ENCODE measurements at places on chromosomes 6 and 20.

GRCh38 chr6:30152910-30153610, 8.0 kb downstream of the TRIM10 start:
- DNase-seq: no peak

DNA sequence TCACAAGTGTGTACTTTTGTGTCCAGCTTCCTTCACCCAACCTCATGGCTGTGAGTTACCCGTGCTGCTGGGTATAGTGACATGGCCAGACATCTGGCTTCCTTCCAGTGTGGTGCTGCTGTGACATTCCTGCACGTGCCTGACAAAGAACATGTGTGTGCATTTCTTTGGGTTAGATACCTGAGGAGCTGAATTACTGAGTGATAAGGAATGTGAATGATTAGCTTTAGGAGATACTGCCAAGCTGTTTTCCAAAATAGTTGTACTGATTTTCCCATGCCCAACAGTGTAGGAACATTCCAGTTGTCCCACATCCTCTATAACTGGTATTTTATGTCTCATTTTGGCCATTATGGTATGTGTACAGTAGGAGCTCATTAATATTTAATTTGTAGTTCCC, 132.5 kb downstream of the PREX1 start:
- DNase-seq: peak; percentile 62

- no peak for DNase-seq
Observed at GRCh38 chr20:50138120-50138478, 15.4 kb downstream of the PEDS1 start.

GRCh38 chr6:43831191-43831590, 61.2 kb downstream of the VEGFA start:
- no peak for DNase-seq

- no peak for DNase-seq
Observed at GRCh38 chr6:33665957-33666356, 44.8 kb downstream of the ITPR3 start.

DNA sequence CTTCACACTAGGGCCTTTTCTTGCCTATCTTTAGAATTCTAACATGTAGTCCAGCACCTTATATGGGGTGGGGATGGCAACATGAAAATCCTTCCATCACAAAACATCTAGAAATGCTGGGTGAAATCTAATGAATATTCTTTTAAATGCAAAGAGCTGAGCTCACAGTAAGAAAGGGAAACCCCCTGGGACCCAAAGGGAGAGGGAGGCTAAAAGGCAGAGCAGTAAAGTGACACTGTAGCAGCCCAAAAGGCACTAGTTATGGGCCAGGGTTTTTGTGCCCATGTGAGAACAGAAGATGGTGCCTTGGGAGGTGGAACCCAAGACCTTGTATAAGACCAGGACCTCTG, 66.7 kb downstream of the TRAM2 start:
- DNase-seq: no peak

DNA sequence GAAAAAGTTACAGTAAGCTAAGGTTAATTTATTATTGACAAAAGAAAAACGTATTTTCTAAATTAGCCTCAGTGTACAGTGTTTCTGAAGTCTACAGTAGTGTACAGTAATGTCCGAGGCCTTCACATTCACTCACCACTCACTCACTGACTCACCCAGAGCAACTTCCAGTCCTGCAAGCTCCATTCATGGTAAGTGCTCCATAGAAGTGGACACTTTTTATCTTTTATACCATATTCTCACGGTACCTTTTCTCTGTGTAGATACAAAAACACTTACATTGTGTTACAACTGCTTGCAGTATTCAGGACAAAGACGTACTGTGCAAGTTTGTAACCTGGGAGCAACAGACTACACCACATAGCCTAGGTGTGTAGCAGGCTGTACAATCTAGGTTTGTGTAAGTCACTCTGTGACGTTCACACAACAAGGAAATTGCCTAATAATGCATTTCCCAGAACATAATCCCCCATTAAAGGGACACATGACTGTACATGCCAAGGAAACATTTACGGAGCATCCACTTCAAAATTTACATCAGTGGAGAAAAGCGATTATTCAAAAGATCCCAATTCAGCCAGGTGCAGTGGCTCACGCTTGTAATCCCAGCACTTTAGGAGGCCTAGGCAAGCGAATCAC, 133.4 kb downstream of the BANF2 start:
- DNase-seq: peak; percentile 9

Data from fibroblast of skin of right quadriceps (primary cell).